ENCODE measurements at places on chromosomes 13 and 19.

- DNase-seq, result peak; percentile 93
- H3K4me3 ChIP-seq, result peak overlapping the region; percentile 76
- H3K27ac ChIP-seq, result peak overlapping the region; percentile 84
- H3K36me3 ChIP-seq, result no peaks in the 10 kb centered on the region
- H3K27me3 ChIP-seq, result peaks cover 4% of the 10 kb centered on the region
Observed at GRCh38 chr19:1239796-1240737, 1.5 kb upstream of the ATP5F1D start.

GRCh38 chr13:94119360-94119936, 360.0 kb downstream of the DCT start:
- H3K27me3 ChIP-seq, result no peaks in the 10 kb centered on the region
- H3K4me1 ChIP-seq, result peaks cover 33% of the 10 kb centered on the region
- no peaks in the 10 kb centered on the region for H3K36me3 ChIP-seq
- no peak overlapping the region for H3K4me3 ChIP-seq
- DNase-seq, result no peak

DNA sequence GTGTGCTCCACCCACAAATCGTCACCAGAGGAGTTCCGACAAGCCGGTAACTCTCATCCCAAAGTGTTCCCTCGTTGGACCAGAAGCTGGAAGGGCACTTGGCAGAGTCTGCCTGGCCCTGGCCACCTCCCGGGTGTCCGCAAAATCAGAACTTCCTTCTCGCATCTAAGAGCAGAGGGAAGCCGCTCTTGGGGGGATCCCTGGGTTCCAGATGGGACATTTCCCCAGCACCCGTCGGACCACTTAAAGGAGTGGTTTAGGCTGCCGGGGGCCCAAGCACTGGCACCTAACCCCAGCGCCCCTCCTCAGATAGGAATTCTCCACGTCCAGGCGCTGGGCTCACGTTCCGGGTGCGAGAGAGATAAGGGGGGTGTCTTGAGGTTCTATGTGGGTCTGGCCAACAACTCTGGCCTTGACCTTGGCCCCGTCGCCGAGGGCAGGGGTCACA, 857 bp upstream of the MAP2K7 start:
- DNase-seq, result no peak
- peaks cover 13% of the 10 kb centered on the region for H3K27me3 ChIP-seq
- H3K36me3 ChIP-seq, result no peaks in the 10 kb centered on the region
- peak overlapping the region; percentile 97 for H3K27ac ChIP-seq
- H3K4me1 ChIP-seq, result peaks cover 20% of the 10 kb centered on the region

GRCh38 chr13:70311191-70311590, 202.9 kb upstream of the KLHL1 start:
- no peak overlapping the region for H3K4me3 ChIP-seq
- no peak overlapping the region for H3K27ac ChIP-seq
- DNase-seq, result no peak
- H3K27me3 ChIP-seq, result no peaks in the 10 kb centered on the region
- no peaks in the 10 kb centered on the region for H3K36me3 ChIP-seq
- H3K4me1 ChIP-seq, result no peaks in the 10 kb centered on the region

- no peak for DNase-seq
- no peak overlapping the region for H3K4me3 ChIP-seq
Observed at GRCh38 chr19:51524666-51525264, 6.7 kb downstream of the SIGLEC6 start.

DNA sequence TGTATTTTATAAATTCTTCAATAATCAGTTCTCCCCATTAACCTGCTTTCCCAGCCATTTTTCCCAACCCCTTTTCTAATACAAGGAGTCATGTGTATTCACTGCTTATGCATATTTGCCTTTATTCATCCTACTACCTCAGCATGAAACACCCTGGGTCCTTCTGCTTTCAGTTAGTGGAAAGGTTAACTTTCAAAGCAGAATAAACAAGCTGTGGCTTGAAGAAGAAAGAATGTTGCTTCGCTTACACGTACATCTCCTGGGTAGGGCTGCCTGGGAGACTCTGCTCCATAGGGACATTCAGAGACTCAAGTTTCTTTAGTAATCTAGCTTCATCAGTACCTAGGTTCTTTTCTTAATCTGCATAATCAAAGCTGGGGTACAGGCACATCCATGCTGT, 567.8 kb upstream of the SLC10A2 start:
- peaks cover 11% of the 10 kb centered on the region for H3K4me1 ChIP-seq
- H3K27me3 ChIP-seq, result no peaks in the 10 kb centered on the region
- H3K27ac ChIP-seq, result no peak overlapping the region
- DNase-seq, result no peak
- H3K4me3 ChIP-seq, result no peak overlapping the region
- H3K36me3 ChIP-seq, result no peaks in the 10 kb centered on the region

GRCh38 chr13:45292176-45292575, 48.8 kb downstream of the TPT1 start:
- H3K36me3 ChIP-seq, result peaks cover 5% of the 10 kb centered on the region
- H3K4me3 ChIP-seq, result no peak overlapping the region

DNA sequence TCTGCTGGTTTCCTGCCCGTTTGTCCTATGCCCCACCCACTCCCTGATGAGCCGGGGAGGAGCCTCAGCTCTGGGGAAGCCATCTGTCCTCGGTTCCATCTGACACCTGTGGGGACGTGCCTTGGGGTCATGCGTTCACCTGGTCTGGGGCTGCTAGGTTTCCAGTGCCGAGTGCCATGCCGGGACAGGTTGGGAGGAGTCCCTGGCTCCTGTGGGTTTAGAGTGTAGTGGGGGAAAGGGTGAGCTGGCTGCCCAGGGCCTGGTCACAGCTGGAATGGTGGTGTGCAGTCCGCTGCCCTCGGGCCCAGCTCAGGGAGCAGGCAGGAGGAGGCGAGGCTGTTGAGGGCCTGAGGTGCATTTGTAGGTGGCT, 2.5 kb downstream of the KDM4B start:
- peak overlapping the region; percentile 96 for H3K4me3 ChIP-seq
- H3K27ac ChIP-seq, result peak overlapping the region; percentile 84
- H3K27me3 ChIP-seq, result no peaks in the 10 kb centered on the region
- peak; percentile 72 for DNase-seq
- no peaks in the 10 kb centered on the region for H3K36me3 ChIP-seq
- peaks cover 48% of the 10 kb centered on the region for H3K4me1 ChIP-seq

DNA sequence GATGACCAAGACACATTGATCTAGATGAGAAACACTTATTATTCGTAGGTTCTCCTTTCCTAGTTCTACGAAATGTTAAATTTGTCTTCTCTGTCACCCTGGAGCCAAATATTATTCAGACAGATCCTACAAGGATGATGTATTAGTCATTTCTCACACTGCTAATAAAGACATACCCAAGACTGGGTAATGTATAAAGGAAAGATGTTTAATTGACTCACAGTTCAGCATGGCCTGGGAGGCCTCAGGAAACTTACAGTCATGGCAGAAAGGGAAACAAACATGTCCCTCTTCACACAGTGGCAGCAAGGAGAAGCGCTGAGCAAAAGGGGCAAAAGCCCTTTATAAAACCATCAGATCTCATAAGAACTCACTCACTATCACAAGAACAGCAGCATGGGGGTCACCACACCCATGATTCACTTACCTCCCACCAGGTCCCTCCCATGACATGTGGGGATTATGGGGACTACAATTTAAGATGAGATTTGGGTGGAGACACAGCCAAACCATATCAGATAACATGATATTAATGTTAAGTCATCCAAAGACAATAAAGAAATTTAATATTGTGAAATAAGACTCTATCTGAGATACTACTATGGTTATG, 1248.8 kb upstream of the SLC10A2 start:
- H3K4me1 ChIP-seq, result no peaks in the 10 kb centered on the region
- H3K27me3 ChIP-seq, result no peaks in the 10 kb centered on the region
- DNase-seq, result no peak
- H3K4me3 ChIP-seq, result no peak overlapping the region

GRCh38 chr19:9205501-9206113, 13.8 kb downstream of the OR7D4 start:
- no peak overlapping the region for H3K4me3 ChIP-seq
- DNase-seq, result peak; percentile 79
- H3K4me1 ChIP-seq, result no peaks in the 10 kb centered on the region
- H3K36me3 ChIP-seq, result peaks cover 22% of the 10 kb centered on the region
- peaks cover 7% of the 10 kb centered on the region for H3K27me3 ChIP-seq

GRCh38 chr13:41465241-41465847, 8.0 kb downstream of the RGCC start:
- H3K4me3 ChIP-seq, result no peak overlapping the region
- no peaks in the 10 kb centered on the region for H3K36me3 ChIP-seq
- peaks cover 10% of the 10 kb centered on the region for H3K4me1 ChIP-seq
- H3K27ac ChIP-seq, result no peak overlapping the region
- H3K27me3 ChIP-seq, result peaks cover 11% of the 10 kb centered on the region

DNA sequence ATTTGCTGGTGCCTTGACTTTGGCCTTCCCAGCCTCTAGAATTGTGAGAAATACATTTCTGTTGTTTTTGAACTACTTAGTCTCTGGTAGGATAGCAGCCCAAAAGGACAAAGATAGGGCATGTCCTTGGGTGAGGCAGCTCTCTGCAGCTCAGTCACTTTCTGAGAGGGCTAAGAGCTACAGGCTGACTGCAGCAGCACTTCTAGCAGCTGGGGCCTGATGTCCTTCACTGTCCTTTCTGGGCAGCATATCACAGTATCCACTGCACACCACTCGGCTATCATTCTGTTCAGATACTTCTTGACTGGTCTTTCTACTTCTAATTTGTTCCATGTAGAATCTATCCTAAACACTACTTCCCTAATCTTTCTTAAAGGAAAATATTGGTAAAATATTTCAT, 68.5 kb upstream of the CLDN10 start:
- no peak overlapping the region for H3K27ac ChIP-seq
- no peak overlapping the region for H3K4me3 ChIP-seq
- no peaks in the 10 kb centered on the region for H3K36me3 ChIP-seq
- DNase-seq, result no peak
- H3K4me1 ChIP-seq, result no peaks in the 10 kb centered on the region

DNA sequence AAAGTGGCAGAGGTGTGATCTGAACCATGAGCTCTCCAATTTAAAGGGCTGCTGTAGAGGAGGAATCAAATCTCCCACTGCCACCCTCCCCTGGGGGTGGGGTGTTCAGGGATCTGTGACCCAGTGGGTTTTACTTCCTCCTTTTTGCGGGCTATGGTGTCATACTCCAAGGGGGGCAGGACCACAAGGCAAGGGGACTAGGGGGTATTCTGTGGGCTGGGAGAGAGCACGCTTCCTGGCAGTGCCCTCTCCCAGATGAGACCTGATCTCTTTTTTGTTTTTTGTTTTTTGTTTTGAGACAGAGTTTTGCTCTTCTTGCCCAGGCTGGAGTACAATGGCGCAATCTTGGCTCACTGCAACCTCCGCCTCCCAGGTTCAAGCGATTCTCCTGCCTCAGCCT, 10.3 kb downstream of the PLD3 start:
- no peaks in the 10 kb centered on the region for H3K36me3 ChIP-seq
- H3K27me3 ChIP-seq, result no peaks in the 10 kb centered on the region
- H3K4me1 ChIP-seq, result no peaks in the 10 kb centered on the region
- no peak overlapping the region for H3K27ac ChIP-seq
- DNase-seq, result no peak
- no peak overlapping the region for H3K4me3 ChIP-seq

DNA sequence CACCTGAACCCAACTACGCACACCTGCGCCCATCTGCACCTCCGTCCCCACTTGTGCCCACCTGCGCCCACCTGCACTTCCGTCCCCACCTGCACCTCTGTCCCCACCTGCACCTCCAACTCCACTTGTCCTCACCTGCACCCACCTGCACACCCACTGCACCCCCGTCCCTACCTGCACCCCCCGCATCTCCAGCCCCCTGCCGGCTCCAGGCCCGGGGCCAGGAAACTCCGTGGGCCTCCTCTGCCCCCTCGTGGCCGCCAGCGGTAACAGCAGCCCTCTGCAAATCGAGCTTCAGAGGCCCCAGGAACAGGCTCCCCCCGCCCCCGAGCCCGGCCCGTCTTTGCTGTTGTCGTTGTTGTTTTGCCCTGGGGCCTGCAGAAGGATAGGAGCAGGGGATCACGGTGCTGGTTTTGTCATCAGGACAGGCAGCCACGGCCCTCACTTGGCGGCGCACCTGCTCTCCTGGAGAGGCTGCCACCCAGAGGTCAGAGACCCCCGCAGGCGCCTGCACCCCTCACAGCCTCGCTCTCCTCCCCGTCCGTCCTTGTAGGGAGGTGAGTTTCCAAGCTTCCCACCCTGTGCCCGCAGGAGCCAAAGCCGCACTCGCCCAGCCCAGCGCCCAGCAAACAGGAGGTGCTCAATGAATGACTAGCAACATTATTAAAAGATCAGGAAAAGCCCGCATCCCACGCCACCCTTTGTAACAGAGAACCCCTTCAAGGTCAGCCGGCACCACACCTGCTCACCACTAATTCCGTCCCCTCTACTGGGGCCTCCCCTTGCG, 65.4 kb downstream of the GNG7 start:
- H3K36me3 ChIP-seq, result no peaks in the 10 kb centered on the region
- H3K27ac ChIP-seq, result no peak overlapping the region
- no peaks in the 10 kb centered on the region for H3K27me3 ChIP-seq
- DNase-seq, result peak; percentile 76
- H3K4me1 ChIP-seq, result peaks cover 17% of the 10 kb centered on the region

- H3K4me1 ChIP-seq, result peaks cover 38% of the 10 kb centered on the region
- H3K27ac ChIP-seq, result peak overlapping the region; percentile 78
- no peak overlapping the region for H3K4me3 ChIP-seq
- no peak for DNase-seq
Observed at GRCh38 chr13:110340812-110341444, 33.8 kb downstream of the COL4A2 start.

GRCh38 chr13:51328488-51328887, 11.0 kb upstream of the SERPINE3 start:
- H3K4me3 ChIP-seq, result no peak overlapping the region
- peaks cover 38% of the 10 kb centered on the region for H3K4me1 ChIP-seq
- H3K36me3 ChIP-seq, result no peaks in the 10 kb centered on the region
- no peak overlapping the region for H3K27ac ChIP-seq
- no peaks in the 10 kb centered on the region for H3K27me3 ChIP-seq

- H3K4me1 ChIP-seq, result peaks cover 2% of the 10 kb centered on the region
- H3K27ac ChIP-seq, result no peak overlapping the region
- no peaks in the 10 kb centered on the region for H3K36me3 ChIP-seq
- no peak overlapping the region for H3K4me3 ChIP-seq
- DNase-seq, result peak; percentile 74
Observed at GRCh38 chr19:1465191-1466016, 13.6 kb downstream of the C19orf25 start.
